ENCODE measurements at places on chromosomes 11 and 22.

- no peak for DNase-seq
Observed at GRCh38 chr22:39017596-39018365, 3.1 kb upstream of the APOBEC3D start.

- no peak for DNase-seq
Observed at GRCh38 chr11:57646194-57646798, 3.4 kb downstream of the YPEL4 start.

DNA sequence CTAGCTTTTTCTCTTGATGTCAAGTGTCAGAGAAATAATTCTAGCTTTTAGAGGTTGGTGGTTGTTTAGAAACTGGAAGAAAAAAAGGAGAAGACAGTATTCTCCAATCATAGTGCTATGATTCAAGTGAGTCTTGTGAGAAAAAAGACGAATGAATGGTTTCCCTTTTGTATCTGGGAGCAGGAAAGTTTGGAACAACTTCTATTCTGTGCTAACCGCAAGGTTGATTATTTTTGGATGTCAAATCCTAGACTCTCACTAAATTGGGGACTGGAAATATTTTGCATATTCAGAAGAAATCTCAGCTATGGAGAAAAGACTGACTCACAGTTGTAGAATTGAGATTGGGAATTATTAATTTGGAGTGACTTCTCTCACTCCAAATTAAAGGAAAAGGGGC is 69.2 kb downstream of the SYT13 start:
- no peak for DNase-seq

- DNase-seq, result no peak
Observed at GRCh38 chr22:36520423-36520822, 8.5 kb downstream of the EIF3D start.

- no peak for DNase-seq
Observed at GRCh38 chr22:48938741-48939140, 888.9 kb downstream of the BRD1 start.

DNA sequence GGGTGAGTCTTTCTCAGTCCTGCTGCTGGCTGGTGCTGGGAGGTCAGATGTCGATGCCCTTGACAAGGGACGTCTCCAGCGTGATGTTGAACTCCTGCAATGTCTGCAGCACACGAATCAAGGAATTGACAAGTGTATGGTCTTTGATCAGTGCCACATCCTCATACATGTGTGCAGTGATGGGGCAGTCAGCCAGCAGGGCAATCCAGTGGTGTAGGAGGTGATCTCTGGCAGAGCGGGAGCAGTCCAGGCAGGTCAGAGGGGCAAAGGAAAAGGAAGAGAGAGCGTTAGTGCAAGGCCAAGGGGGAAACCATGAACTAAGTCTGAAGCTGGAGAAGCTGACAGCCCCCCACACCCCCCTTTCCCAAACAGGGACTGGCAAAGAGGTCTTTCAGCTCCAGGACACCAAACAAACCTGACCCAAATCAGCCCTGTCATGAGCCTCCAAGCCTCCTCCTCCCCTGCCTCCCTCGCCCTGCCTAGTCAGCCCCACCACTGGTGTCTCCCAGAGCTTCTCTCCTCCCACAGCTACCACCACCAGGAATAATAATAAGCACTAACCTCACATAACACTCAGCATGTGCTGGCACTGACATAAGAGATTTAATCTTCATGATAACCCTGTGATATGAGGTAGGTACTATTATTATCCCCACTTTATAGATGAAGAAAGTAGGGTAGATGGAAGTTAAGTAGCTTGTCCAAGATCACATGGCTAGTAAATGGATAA is 48.4 kb upstream of the SCUBE2 start:
- DNase-seq, result no peak

- DNase-seq, result no peak
Observed at GRCh38 chr22:48627203-48627602, 1200.5 kb downstream of the BRD1 start.

DNA sequence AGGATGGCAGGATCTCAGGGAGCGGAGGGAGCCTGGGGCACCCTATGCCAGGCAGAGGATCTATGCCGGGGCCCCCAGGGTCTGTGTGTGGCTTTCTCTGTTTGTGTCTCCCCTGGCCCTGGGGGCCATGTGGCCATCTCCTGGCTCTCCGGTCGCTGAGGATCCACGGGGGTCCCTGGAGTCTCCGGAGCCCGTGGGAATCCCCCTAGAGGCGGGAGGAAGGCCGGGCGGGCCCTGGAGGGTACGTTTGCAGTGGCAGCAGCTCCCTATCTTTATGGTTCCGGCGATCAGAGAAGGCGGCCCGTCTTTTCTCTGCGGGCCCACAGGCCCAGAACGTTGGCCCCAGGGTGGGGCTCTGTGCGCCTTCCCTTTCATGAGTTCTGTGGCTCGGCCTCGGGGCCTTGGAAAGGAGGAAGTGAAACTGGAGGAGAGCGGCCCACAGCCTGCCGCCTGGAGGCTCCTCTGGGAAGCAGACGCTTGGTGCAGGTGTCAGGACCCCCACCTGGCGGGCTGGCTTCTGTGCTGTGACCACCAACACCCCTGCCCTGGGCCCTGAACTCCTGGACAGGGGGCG is 82.1 kb downstream of the KCNQ1 start:
- no peak for DNase-seq

GRCh38 chr11:73659961-73660360 is 13.6 kb downstream of the PLEKHB1 start:
- no peak for DNase-seq

- no peak for DNase-seq
Observed at GRCh38 chr11:6864438-6864837, 1.6 kb downstream of the OR10A2 start.

GRCh38 chr22:23749841-23750301 is 1.0 kb downstream of the ZNF70 start:
- DNase-seq, result no peak

DNA sequence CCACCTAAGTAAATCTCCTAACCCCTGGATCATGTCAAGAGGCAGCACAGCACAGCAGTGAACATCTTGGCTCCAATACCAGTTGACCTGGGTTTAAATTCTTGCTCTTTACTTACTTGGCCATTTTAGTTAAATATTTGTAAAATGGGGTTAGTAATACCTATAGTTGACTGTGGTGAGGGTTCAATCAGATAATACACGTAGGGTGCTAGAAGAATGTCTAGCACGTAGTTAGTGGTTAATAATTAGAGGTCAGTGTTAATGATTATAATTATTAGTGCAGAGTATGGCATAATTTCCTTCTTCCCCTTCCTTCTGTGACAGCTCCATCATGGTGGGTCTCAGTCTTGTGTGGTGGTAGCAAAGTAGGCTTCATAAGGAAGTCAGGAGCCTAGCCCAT is 520.8 kb downstream of the INSC start:
- no peak for DNase-seq

GRCh38 chr11:105673089-105673488 is 63.2 kb downstream of the GRIA4 start:
- DNase-seq, result no peak

- no peak for DNase-seq
Observed at GRCh38 chr11:64686466-64687170, 36.4 kb downstream of the NRXN2 start.

DNA sequence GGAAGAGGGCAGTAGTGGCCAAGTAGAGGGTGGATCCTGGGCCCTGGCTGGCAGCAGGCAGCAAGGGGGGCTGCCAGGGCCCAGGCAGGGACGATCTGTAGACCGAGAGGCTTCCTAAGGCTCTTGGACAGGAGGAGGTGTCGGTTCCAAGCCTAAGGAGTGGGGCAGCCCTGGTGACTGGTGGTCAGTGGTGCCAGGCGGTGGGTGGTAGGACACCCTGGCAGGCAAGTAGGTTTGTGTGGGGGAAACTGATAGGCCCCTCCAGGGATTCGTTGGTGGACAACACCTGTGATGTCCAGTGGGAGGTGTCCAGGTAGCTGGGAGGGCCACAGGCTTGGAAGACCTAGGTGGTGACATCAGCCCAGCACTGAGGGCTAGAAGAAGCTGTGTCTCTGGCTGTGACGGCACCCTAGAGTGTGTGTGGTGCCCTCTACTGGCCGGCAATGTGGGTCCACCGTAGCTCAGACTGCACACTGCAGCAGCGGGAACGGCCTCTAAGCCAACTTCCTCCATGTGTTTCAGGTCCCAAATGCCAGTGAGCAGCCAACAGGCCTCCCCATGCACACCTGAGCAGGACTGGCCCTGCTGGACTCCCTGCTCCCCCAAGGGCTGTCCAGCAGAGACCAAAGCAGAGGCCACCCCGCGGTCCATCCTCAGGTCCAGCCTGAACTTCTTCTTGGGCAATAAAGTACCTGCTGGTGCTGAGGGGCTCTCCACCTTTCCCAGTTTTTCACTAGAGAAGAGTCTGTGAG is 9.4 kb upstream of the SAMM50 start:
- no peak for DNase-seq

- no peak for DNase-seq
Observed at GRCh38 chr11:130146796-130147195, 12.8 kb upstream of the ST14 start.

DNA sequence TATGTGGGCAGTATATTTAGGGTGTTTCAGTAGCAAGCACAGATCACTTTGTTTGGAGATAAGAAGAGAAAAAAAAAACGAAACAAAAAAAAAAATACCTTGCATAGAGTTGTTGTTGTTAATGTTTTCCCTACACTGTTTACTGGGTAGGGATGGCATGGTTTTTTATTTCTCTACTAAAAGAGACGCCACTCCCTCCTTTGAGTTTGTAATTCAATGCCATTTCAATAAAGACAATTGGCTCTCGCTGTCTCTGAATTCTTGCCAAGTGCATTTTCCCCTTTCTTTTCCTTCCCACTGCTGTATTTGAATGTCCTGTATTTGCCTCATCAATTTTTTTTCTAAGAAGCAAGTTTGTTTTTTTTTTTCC is 213.9 kb upstream of the UBASH3B start:
- no peak for DNase-seq

- DNase-seq, result no peak
Observed at GRCh38 chr11:57322256-57323166, 2.2 kb downstream of the TNKS1BP1 start.

- no peak for DNase-seq
Observed at GRCh38 chr11:34620202-34620601, 691 bp upstream of the EHF start.

GRCh38 chr11:103997082-103997481 is 39.4 kb upstream of the DDI1 start:
- DNase-seq, result no peak

DNA sequence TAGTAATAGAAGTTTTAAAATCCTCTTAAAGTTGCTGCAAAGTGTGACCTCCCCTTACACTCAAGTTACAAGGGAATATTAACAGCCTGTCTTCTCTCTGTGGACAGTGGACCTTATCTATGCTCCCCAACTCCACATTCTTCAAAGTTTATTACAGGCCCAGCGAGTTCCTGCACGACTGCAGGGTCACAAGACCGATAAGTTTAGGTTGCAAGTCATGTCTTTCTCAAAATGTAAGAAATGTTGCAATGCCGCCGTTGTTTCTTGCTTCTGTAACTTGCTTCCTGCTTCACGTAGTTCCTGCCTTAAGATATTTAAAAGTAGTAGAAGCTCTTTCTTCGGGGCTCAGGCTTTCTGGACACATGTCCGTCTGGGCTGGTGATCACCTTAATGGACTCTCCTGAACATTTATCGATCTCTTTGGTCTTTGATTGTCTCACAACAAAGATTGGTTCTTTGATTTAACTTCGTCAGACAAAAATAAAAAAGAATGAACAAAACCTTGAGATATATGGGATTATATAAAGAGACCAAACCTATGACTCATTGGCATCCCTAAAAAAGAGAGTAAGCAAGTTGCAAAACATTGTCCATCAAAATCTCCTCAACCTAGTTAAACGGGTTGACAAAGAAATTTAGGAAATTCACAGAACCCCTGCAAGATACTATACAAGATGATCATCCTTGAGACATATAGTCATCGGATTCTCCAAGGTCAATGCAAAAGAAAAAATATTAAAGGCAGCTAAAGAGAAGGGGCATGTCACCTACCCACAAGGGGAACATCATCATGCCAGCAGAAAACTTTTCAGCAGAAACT is 45.4 kb upstream of the GLYAT start:
- no peak for DNase-seq

- DNase-seq, result no peak
Observed at GRCh38 chr11:47466701-47467250, 17.8 kb upstream of the RAPSN start.

GRCh38 chr22:26990503-26991189 is 333.3 kb downstream of the MIAT start:
- no peak for DNase-seq
